ENCODE measurements at places on chromosomes 7 and 10.

DNA sequence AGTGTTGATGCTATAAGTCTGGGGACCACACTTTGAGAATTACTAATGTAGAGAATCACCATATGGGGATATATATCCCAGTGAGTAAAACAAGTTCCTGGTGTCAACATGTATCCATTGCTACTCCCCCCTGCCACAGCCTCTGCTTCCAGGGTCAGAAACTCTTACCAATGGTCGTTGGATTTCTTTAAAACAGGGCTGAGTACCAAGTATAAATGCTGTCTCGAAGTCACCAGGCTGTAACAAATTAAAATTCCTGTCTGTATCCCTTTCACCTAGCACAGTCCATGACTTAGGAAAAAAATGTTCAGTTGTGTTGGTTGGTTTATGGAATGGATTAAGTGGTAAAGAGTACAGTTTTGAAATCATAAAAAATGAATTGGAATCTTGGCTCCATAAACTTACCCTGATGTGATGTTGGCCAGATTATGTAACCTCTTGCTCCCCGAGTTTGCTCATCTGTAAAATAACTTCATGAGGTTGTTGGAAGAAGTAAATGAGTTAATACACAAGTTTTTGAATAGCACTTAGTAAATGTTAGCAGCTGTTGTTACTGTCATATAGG is 364.0 kb upstream of the LRGUK start:
- DNase-seq, result no peak

- no peak for DNase-seq
Observed at GRCh38 chr10:30527623-30528428, 93.8 kb downstream of the MAP3K8 start.

GRCh38 chr7:89655946-89656345 is 498.3 kb upstream of the STEAP1 start:
- no peak for DNase-seq

DNA sequence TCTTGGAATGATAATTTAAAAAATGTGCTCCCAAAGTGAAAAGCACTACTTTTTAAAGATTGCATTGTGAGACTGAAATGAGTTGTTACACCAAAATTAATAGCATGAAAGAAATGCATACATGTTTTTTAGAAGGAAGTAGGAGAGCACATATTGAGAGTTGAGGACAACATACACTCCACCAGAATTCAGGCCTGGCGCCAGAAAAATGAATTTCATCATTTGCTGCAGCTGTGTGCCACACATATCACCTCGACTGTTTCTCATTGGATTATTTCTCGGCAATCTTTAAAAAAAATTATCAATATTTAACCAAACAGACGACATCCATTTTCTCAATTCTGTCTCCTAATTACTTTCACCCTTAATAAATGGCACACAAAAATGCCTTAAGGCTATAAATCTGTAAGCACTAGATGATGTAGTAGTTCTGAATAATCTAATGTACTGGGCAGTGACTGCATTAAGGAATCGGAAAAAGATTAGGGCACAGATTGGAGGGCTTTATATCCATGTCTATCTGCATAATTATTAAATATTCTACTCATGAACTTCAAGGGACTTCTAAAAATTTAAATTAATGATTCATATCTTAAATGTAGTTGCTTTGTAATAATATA is 590.4 kb downstream of the NXPH1 start:
- no peak for DNase-seq

- DNase-seq, result no peak
Observed at GRCh38 chr10:34789966-34790506, 25.1 kb downstream of the PARD3 start.

All from stromal cell of bone marrow (primary cell).